ENCODE measurements at places on chromosomes 3 and 15.

DNA sequence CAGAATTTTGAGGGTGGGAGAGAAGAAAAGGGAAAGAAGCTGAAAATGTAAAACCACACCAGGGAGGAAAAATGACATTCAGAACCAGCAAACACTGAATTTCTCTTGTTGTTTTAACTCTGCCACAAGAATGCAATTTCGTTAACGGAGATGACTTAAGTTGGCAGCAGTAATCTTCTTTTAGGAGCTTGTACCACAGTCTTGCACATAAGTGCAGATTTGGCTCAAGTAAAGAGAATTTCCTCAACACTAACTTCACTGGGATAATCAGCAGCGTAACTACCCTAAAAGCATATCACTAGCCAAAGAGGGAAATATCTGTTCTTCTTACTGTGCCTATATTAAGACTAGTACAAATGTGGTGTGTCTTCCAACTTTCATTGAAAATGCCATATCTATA, 15.5 kb downstream of the GREM1 start:
- DNase-seq: peak; percentile 38

DNA sequence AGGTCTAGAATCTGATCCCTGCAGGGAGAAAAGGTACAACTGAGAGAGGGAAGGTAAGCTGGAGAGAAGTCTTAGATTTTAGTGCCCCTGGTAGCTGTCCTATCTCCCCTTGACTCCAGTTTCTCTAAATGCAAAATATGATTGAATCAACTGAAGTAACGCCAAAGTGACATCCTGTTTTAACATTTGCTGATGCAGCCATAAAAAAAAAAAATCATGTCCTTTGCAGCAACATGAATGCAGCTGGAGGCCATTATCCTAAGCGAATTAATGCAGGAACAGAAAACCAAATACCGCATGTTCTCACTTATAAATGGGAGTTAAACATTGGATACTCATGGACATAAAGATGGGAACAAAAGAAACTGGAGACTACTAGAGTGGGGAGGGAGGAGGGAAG, 42.4 kb upstream of the LCTL start:
- DNase-seq: no peak

DNA sequence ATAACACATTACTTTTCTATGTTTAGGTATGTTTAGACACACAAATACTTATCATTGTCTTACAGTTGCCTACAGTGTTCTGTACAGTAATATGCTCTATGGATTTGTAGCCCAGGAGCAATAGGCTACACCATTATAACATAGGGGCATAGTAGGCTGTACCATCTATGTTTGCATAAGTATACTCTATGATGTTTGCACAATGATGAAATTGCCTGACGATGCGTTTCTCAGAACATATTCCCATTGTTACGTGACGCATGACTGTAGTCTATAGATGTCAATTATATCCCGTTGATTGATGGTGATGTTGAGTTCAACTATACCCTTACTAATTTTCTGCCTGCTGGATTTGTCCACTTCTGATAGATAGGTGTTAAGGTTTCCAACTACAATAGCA, 139.4 kb upstream of the PFN2 start:
- no peak for DNase-seq

- peak; percentile 86 for DNase-seq
Measured at GRCh38 chr3:151283907-151284461, 5.6 kb upstream of the P2RY14 start.

DNA sequence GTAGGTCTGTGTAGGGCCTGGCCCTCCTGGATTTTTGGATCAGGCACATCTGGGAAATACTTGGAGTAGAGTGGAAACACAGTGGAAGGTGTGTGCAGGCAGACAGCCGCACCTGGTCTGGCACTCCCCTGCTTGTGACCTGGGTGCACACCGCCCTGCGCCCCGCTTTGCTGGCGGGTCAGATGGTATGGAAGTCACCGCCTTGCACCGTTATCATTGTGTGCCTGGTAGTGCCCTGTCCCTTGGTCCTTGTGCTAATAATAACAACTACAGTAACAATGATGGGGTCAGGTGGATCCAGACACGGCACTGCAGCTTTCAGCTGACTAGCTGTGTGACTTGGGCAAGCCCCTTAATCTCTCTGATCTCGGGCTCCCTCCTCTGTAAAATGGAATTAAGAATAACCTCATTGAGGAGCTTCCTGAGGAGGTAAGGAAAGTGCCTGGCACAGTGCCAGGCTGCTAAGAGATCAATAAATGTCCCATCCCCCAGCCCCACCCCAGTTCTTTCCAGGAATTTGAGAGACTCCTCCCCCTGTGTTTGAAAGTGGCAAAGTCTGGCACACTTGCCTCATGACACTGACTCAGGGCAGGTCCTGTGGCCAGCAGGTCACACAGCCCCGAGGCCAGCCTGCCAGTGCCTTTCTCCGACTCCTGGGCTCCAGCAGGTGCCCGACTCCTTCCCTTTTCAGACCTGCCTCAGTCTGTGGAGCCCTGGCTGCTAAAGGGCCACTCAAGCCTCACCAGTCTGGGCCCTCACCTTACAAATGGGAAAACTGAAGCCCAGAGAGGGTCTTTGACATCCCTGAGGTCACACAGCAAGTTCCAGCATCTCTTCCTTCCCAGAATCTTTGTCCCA, 9.8 kb downstream of the ISG20 start:
- no peak for DNase-seq

DNA sequence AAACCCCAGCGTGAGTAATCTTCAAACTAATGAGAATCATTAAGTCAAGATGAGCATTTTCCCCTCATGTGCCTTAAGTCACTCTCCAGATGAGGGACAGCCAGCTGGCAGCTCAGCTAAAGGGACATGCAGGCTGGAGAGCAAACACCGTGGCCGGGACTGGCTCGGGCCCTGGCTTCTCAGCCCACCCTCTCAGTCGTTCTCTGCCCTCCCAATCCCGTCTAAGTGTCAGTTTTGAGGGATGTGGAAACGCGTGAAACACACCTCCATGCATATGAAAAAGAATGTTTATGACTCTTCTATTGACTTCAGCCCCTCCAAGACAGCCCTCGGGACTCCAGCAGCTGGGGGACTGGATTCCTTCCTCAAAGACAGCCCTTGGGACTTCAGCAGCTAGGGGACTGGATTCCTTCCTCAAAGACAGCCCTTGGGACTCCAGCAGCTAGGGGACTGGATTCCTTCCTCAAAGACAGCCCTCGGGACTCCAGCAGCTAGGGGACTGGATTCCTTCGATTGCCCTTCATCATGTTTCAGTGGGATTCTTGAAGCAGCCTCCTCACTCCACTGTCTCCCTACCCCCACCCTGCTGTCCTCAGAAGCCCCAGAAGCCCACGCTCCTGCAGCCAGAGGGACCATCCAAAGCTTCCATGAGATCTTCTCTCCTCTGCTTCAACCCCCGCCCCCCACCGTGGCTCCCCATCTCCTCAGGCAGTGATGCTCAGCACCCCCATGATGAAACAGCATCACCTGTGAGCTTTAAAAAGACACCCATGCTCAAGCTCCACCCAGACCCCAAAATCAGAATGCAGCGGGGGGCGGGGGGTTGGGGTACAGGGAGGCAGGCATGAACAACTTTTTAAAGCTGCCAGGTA, 228.9 kb downstream of the XXYLT1 start:
- DNase-seq: peak; percentile 34

DNA sequence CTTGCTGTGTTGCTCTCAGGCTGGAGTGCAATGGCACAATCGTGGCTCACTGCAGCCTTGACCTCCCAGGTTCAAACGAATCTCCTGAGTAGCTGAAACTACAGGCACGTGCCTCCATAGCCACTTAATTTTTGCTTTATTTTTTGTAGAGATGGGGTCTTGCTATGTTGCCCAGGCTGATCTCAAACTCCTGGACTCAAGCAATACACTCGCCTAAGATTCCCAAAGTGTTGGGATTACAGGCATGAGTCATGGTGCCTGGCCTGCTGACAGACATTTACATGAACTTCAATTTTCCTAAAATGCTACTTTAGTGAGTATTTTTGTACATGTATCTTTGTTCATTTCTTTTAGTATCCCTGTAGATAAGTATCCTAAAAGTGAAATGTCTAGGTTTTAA, 132.3 kb downstream of the SUCLG2 start:
- no peak for DNase-seq

DNA sequence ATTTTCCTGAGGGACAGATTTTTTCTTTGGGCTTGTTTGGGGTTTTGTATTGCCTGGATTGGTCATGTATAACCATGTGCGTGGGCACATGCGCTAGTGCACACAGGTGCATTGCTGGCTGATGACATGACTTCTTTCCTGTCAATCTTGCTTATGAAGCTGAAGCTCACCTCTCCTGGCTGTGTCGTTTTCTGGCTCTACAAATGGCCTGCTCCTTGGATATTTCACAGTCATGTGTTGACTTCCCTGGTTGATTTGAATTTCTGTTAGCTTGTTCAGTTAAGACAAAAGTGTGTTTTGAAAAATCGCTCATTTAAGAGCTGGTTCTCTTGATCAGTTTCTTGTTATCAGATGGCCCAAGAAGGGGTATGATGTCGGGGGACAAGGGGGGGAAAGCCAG, 11.5 kb downstream of the PTPRG start:
- no peak for DNase-seq

GRCh38 chr3:168212664-168213285, 117.1 kb upstream of the GOLIM4 start:
- no peak for DNase-seq

DNA sequence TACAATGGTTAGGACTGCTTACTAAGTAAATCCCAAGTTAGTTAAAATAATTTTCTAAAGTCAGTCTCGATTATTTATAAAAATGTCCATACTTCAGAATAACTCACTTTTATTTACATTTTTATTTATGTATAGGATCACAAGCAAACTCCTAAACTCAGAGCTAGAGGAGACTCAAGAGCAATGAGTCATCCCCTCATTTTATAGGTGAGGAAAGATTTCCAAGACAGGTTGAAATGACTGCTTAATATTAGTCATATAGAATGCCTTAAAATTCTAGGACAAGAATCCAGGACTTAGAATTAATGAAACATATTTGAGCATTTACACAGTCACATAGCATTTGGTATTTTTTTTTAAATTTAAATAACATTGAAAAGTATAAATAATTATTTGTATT, 983.8 kb downstream of the SI start:
- DNase-seq: no peak

DNA sequence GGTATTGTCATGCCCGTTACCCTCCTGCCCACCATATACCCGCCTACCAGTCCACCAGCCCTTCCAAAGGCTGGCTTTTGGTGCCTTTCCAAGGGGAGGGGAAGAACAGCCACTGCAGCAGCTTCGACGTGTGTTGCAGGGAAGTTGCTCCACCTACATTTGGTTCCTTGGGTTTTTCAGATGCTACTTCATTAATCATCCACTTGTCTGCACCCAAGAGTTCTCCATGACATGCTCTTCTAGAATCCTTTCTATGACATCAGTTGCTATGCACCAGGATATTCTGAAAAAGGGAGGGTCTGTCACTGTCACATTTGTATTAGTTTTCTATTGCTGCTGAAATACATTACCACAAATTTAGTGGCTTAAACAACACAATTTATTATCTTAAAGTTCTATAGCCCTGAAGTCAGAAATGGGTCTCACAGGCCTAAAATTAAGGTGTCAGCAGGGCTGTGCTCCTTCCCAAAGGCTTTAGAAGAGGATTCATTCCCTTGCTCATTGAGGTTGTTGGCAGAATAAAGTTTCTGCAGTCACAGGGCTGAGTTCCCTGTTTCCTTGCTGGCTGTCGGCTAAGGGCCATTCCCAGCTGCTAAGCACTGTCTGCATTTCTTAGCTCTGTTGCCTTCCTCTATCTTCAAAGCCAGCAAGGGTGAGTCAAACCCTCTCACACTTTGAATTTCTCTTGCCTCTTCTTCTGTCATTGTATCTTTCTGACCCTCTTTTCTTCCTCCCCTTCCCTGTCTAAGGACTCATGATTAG, at the start of gene LYZL4:
Gene LYZL4, minus strand, starts transcription at position 241 of the 762 bp plus-strand sequence. CDS start 3,359 bp downstream, outside the sequence.
- DNase-seq: no peak

- DNase-seq: no peak
Measured at GRCh38 chr15:79003896-79004295, 59.0 kb upstream of the CTSH start.

GRCh38 chr3:97863031-97863430, 41.2 kb downstream of the CRYBG3 start:
- DNase-seq: peak; percentile 1

DNA sequence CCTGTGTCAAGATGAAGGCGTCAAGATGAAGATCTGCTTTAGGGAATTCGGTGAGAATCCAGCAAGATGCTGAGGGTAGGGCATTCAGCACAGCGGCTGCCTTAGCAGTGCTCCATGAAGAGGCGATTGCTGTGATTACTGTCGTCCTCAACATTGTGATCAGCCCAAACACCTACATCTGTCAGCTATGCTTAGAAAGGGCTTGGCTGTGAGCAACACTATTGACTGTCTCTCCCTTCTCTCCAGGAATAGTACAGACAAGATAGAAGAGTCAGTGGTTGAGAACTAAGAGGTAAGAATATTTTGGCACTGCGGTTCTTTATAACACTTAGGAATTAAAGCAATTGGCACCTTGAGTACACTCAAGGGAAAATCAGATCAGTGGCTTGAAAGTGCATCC, 91.3 kb downstream of the THBS1 start:
- no peak for DNase-seq

DNA sequence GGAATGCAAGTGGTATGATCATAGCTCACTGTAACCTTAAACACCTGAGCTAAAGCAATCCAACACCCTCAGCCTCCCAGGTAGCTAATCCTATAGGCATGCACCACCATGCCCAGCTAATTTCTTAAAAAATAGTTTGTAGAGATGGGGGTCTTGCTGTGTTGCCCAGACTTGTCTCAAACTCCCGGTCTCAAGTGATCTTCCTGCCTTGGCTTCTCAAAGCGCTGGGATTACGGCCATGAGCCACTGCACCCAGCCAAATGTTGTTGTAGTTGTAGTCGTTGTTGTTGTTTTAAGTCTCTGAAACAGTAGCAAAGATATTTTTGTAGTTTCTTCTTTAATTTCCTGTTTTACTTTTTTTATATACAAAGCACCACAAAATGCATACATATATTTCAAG, 616.6 kb downstream of the NAALADL2 start:
- DNase-seq: no peak

DNA sequence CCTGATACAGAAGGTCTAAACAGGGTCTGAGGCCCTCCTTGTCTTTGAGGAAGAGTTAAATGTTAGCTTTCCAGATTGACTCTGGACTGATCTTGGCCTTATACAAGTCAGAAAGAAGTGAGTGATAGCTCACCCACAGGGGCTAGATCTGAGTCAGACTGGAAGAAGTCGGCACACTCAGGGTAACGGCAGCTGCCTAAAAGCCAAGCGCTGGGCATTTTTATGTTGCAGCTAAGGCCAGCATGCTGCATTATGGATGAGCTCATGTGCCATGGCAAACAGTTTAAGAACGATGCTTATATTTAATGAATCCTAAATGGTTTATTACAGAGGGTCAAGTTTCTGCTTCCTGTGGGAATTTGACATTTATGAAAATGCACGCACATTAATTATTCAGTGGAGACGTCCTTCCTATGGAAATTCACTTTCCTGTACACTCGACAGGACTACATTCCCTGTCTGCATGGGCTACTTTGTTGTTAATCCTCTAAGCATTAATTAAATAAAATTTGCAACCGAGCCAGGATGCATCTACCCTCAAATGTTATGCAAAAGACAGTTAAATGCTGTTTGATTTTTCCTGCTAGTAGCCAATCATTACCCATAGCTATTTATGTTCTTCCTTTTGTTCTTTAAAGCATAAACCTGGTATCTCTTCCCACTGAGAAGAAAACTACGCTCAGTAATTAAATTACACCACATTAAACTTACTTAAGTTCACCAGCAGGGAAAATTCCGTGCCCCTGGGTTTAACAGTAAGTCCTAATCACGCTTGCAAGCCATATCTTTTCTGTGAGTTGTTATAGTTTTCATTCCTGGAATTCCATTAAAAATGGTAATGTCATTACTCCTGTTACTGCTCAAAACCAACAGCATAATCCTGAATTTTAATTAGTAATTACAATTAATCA, 762.7 kb upstream of the CFAP20DC start:
- DNase-seq: no peak
